T47D (cell line): ENCODE measurements at places on chromosomes 2 and 18.

GRCh38 chr2:81658227-81658626 is 1353.7 kb upstream of the LRRTM1 start:
- DNase-seq, result no peak

DNA sequence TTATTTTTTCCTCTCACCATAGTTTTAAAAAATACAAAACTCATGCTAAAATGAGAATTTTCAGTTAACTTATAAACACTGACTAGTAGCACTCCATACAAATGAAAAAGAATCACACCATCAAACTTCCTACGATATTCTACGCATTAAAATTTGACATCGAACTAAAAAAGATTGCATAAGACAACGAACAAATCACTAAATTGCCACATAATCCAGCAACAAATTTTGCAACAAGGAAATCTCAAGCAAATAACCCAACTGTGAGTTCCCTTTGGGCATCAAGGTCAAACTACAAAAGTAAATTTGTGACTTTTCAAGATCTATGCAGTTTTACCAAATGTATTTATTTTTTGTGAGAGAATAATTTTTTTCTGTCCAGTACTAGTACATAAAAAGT is 1.5 kb downstream of the MAP3K2 start:
- DNase-seq, result no peak

GRCh38 chr2:176917-177316 is 86.9 kb downstream of the SH3YL1 start:
- no peak for DNase-seq

DNA sequence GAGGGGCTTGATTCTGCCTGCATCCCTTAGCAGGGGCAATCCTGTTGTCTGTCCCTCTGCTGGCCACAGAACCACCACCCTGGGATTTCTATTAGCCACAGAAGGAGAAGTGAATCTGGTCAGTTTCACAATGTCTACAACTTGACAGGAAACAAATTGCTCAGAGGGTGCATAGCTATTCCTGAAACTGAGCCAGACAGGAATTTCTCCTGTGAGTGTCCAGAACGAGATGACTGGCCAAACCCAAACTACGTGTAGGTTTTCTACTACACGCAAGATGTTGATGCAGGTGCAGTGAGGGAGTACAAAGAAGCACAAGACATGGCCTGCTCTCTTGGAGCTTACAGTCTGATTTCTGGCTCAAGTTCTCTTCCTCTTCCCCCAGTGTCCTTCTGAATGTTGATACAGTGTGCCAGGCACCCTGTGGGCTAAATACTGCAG is 201.9 kb downstream of the CLIP4 start:
- DNase-seq, result no peak

DNA sequence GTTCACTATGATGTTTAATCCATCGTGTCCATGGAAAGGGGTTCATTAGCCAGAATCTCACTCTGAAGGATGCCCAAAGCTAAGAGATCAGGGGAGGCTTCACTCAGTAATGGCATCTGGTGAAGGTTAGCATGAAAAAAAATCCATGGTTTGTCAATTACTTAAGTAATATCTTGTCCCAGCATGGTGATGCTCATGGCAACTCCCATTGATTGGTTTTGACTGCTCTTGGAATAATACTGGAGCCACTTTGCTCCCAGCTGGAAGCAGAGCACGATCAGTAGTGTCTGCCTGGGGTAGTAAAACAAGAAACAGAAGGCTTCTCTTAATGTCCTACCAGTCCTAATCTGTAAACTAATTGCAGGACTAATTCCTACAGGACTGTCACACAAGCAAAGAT is 799.4 kb downstream of the CNTNAP5 start:
- DNase-seq, result no peak

- no peak for DNase-seq
Measured at GRCh38 chr2:5539282-5540165, 152.7 kb upstream of the SOX11 start.

DNA sequence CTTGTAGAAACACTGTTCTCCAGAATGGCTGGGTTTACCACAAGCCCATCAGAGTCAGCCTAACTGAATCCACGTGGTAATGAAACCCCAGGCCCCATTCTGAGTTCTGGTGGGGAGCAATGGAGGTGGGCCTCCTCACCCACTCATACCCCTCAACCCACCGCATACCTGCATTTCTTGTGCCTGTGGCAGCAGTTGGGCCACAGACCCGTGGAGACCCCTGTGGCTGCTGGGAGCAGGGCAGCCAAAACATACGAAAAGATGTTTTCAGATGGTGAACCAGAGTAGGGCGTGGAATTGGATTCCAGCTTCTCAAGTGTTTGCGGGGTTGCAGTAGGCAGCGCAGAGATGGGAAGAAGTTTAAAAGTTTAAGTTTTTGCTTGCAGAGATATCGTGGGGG is 51.0 kb downstream of the ITGA6 start:
- DNase-seq, result no peak

DNA sequence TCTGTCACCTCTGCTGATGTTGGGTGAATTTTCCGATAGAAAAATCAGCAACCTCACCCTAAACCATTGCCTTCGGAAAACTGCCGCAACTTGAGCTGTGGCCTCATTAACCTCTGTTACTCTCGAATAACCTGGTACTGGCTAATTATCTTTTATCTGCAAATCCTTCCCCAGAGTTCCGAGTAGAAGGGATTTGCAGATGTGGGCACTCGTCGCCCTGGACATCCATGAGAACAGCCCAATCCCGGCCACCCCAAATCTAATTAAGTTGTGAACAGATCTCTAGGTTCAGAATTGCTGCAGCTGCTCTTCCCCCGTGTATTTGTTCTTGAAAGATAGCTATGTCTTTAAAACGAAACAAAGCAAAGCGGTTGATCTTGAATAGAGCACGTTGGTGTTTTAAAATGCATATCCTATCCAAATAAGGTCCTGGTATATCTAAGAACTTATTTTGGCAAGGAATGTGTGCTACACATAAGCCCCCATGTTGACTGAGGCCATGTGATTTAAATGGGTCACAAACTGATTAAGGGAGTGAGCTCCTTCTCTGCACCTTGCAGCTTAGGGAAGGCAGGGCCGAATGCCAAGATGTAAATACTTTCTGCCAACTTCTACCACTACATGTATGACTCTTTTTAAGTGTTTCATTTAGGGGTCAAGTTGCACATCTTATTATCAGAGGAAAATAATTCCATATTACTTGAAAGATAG is 88.2 kb downstream of the MTCL1 start:
- no peak for DNase-seq

DNA sequence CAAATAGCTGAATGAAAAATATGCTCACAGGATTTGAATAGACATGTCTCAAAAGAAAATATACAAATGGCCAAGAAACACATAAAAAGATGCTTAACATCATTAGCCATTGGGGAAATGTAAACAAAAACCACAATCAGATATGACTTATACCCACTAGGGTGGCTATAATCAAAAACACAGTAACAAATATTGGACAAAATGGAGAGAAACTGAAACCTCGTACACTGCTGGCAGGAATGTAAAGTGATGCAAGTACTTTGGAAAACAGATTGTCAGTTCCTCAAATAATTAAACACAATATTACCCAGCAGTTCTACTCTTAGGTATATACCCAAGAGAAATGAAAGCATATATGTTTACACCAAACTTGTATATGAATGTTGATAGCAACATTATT is 213.0 kb downstream of the PHLPP1 start:
- DNase-seq, result no peak

DNA sequence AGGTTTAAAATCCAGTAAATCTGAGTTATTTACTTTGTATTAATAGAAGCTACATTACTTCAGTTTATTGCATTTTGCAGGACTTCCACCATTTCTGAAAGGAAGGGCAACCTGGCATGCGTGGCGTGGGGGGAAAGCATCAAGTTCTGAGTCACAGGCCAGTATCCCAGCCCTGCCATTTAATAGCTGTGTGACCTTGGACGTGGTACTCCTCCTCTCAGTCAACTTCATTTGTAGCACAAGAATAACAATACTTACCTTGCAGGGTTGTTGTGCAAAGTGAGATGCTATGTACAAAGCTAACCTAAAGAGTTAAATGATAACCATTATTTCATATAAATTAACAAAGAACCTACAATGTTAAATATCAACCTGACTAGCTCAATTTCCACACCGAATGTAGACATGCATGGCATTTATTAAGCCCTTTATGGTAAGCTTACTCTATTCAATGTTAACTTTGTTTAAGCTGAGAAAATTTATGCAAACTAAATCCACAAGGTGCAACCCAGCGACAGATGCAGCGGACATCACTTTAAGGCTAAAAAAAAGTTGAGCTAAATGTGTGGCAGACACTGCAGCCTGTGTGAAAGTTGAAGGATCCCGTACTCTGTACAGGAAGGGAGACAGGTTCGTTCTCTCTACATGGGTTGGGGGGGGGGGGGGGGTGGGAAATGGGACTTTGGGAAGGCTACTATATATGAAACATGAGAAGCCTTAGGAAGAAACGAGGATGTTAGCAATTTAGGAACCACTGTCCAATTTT is 17.2 kb upstream of the STPG4 start:
- DNase-seq, result no peak

GRCh38 chr2:203346612-203347011 is 18.4 kb downstream of the ABI2 start:
- DNase-seq, result no peak

DNA sequence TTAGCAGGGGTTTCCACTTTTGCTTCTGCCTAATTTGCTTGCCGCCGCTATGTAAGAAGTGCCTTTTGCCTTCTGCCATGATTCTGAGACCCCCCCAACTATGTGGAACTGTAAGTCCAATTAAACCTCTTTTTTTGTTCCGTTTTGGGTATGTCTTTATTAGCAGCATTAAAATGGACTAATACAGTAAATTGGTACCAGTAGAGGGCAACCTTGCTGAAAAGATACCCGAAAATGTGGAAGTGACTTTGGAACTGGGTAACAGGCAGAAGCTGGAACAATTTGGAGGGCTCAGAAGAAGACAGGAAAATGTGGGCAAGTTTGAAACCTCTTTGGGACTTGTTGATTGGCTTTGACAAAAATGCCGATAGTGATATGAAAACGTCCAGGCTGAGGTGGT is 216.1 kb upstream of the FSIP2 start:
- DNase-seq, result no peak

GRCh38 chr2:239165206-239165831 is 235.5 kb downstream of the HDAC4 start:
- no peak for DNase-seq

GRCh38 chr2:101064125-101064502 is 62.0 kb downstream of the RPL31 start:
- no peak for DNase-seq

GRCh38 chr2:183026424-183026823 is 11.8 kb downstream of the NCKAP1 start:
- no peak for DNase-seq

GRCh38 chr2:235165631-235166030 is 213.8 kb downstream of the SH3BP4 start:
- no peak for DNase-seq

DNA sequence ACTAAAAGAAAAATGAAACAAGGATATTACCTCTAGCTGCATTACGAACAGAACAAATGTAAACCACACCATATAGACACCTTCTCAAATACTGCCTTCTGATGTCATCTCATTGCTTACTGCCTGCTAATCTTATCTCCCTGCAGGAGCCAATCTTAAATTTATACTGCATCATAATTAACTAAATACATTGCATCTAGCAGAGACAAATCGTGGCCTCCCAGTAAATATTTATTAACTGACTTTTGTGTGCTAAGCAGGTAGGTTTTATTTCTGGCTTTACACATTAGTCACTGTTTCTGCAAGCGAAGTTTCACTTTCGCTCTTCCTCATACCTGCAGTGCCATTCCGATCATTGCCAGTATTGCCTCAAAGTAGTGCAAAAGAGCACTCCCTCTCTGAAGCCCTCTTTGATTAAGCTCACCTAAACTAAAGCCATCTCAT is 67.5 kb downstream of the SPATS2L start:
- peak; percentile 20 for DNase-seq

DNA sequence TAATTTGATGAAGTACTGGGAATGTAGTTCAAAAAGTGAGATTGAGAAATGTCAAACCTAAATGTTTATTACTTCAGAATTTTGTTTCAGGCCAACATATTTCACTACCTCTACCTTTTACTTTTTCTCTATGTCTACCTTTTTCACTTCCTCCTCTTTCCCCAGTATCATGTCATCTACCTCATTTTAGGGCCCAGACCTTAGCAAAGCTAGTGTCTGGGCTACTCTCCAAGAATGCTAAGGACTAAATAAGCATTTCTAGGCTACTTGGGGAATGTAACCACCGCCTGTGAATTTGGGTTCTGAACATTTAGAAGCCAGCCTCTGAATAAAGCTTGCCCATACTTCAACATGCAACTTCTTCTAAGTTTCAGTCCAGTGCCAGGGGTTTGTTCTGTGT is 330.4 kb downstream of the SLC4A3 start:
- DNase-seq, result no peak

DNA sequence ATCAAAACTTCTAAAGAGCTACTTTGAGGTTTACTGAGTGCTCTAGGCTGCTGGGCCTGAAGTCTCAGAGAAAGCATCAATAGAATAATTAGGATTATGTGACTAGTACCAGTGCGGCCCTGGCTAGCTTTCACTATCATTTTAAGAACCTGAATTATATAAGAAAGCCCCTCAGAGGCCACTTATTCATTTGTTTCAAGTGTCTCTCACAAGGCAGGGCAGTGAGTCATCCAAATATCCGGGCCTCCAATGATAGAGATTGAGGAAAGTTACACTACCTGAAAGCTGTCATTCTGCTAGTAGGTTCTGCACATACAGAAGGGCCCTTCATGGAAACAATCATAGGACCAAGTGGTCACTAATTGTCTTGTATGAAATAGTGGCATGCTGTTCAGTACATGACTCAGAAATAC is 193.1 kb downstream of the L3MBTL4 start:
- DNase-seq, result no peak

DNA sequence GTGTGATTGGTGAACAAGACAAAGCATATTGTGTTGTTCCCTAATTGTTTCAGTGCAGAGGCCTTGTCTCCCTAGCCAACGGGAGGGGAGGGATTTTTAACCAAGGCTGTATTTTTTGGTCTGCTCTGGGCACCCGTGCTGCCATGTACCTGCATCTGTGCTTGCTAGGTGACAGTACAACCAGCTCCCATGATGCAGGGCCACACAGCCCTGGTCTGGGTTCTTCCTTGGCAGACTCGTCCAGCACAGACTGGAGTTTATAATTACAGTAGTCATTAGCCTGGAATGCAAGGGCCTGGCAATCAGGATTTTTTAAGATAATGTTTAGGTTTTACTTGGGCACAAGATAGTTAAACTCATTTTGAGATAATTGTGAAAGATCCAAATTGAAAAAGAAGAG is 36.4 kb downstream of the TCF7L1 start:
- DNase-seq, result no peak

- DNase-seq, result no peak
Measured at GRCh38 chr2:170360546-170361089, 182.7 kb downstream of the MYO3B start.

DNA sequence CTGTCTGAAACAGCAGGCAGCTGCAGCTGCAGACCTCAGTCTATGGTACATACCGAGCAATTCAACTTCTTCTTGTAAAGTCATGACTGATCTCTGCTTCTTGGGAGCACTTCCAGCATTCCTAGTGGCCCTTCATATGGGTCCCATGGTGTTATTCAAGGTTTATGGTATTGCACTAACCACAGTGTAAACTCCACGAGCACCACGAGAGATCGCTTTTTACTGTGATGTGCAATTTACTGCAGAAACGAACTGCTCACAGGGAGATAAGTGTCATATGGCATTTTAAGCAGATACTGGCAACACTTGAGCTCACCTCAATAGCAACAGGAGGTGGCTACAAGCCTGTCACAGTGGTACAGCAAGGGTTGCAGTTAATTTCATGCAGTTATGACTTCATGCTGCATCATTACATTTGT is 38.6 kb upstream of the SH3BP4 start:
- DNase-seq, result no peak
